ENCODE measurements at places on chromosomes 1 and 21.

GRCh38 chr1:14682941-14683621 lies 84.6 kb downstream of the KAZN start:
- no peak for DNase-seq

DNA sequence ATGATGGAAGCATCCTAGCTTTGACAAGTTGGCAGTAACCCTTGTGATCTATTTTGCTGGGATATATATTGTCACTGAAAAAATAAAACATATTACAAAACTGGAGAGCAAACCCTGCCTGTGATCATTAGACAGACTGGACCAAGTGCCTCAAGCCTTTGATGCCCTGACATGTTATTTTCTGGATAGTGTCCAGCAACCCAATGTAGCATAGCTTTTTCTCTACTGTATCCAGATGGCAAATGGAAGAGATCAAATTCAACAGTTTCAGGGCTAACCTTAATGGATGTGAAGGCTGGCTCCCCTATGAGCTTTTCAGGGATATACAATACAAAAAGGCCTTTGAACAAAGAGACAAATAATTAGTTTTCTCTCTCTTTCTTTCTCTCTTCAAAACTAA lies 25.1 kb downstream of the WARS2 start:
- DNase-seq, result no peak

GRCh38 chr1:244860914-244861610 lies 3.3 kb downstream of the HNRNPU start:
- no peak for DNase-seq

GRCh38 chr1:220113136-220113695 lies 19.3 kb downstream of the IARS2 start:
- no peak for DNase-seq

DNA sequence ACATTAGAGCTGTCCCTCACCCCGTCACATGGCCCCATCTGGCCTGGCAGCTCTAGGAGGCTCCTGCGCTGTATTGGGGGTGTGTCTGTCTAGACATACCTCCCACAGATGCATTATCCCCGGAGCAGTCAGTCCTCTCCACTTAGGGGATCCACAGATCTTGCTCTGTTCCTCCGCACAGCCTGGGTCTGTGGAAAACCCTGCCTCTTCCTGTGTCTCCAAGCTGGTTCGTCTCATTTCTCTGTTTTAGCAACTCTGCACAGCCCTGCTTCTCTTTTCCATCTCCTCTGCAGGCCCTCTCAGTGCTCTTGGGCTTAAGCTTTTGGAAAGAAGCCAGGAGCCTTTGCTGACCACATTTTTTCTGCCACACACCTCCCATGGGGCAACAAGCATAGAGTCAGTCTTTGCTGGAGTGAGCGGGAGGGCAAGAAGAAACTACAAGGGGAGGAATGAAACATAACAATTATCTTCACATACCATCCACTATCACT lies 241.5 kb downstream of the FOXD2 start:
- no peak for DNase-seq

- DNase-seq, result no peak
Measured at GRCh38 chr21:21232320-21232719, 234.1 kb downstream of the NCAM2 start.

DNA sequence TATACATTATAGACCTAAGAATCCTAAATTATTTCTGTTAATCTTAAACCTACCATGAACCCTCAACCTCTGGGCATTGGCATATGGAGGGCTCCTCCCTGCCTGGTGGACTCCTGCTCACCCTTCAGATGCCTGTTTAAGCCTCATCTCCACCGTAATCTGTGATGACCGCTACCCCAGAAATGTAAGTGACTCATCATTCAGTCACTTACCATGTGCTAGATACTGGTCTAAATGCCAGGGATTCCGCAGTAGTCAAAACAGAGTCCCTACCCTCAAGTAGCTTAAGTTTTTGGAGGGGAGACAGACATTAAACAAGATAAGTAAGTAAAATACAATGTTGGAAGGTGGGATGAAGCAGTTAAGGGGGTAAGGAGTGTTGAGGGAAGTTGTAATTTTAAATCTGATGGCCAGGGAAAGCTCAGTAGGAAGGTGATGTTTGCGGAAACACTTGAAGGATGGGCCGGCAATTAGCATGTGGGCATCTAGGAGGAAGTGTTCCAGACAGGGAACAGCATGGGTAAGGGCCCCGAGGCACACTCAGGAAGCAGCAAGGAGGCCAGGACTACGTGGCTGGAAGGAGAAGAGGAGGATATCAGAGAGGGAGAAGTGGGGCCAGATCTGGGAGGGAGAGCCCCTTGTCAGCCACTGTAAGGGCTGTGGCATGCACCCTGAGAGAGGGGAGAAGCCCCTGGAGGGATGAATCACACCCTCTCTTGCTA lies 141.7 kb upstream of the HOOK1 start:
- no peak for DNase-seq

GRCh38 chr21:19433623-19434022 lies 1030.0 kb upstream of the TMPRSS15 start:
- DNase-seq, result no peak

GRCh38 chr1:115717541-115717940 lies 51.0 kb downstream of the CASQ2 start:
- DNase-seq, result no peak

GRCh38 chr1:168087696-168088095 lies 49.0 kb downstream of the GPR161 start:
- DNase-seq, result no peak

DNA sequence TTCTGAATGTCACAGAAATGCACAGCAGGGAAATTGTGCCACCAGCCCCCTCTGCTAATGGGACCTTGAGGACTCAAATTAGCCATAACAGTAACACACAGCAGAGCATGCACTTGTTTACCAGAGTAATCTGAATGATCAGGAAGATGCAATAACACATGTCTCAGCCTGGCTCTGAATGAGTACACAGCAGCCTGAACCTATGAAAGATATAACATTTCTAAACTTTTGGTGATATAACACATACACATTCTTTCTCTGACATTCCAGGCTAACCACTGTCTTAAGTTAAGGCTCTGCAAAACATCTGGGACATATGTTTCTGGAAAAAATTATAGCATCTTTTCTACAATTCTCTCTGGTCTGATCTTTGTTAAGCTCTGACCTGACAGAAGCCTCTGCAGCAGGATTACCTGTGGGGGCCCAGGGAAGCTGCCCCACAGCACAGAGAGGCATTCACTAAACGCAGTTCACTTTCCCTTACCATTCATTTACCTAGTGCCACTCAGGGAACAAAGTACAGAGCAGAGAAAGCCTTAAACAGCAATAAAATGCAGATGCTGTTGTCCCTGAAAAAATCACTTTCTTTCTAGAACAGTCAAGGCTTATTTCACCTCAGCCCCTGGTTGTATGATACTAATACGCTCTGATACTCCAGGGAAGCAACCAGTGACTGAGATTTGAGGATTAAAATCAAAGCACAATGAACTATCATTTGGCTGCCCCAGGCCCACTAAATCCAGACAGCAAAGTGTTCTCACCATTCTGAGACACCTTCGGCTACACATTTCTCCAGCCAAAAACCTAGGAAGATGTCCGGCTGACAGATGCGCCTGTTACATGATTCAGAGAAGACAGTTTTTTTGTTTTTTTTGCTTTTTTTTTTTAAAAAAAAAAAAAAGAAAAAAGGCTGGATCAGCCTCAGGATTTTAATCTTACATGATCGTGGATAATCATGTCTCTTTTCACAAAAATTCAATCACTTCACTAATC lies 54.0 kb upstream of the CNN3 start:
- DNase-seq, result no peak

GRCh38 chr1:149848340-149849110 lies 50.8 kb upstream of the BOLA1 start:
- DNase-seq, result no peak

- no peak for DNase-seq
Measured at GRCh38 chr1:171817511-171818265, 23.6 kb upstream of the DNM3 start.

- DNase-seq, result no peak
Measured at GRCh38 chr1:227765261-227766014, 30.2 kb downstream of the SNAP47 start.

- no peak for DNase-seq
Measured at GRCh38 chr1:202291961-202292712, 49.6 kb downstream of the UBE2T start.

GRCh38 chr1:104132382-104132973 lies 382.8 kb downstream of the AMY1C start:
- DNase-seq, result no peak

DNA sequence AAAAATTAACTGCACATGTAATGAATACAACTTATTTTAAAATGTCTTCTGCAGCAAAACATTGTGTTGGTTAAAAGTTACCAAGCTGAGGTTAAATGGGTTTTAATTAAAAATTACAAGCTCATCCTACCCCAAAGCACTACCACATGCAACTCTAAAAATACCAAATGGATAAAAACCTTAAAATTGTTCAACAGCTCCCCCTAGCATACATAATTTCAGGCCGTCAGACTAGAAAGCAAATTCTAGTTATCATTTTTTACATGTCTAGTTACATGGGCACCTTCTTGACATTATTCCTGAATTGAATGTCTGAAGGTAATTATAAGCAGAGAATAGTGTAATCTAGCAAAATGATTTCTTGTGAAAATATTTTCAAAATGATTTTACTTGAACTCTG lies 176.5 kb downstream of the C1orf21 start:
- no peak for DNase-seq

DNA sequence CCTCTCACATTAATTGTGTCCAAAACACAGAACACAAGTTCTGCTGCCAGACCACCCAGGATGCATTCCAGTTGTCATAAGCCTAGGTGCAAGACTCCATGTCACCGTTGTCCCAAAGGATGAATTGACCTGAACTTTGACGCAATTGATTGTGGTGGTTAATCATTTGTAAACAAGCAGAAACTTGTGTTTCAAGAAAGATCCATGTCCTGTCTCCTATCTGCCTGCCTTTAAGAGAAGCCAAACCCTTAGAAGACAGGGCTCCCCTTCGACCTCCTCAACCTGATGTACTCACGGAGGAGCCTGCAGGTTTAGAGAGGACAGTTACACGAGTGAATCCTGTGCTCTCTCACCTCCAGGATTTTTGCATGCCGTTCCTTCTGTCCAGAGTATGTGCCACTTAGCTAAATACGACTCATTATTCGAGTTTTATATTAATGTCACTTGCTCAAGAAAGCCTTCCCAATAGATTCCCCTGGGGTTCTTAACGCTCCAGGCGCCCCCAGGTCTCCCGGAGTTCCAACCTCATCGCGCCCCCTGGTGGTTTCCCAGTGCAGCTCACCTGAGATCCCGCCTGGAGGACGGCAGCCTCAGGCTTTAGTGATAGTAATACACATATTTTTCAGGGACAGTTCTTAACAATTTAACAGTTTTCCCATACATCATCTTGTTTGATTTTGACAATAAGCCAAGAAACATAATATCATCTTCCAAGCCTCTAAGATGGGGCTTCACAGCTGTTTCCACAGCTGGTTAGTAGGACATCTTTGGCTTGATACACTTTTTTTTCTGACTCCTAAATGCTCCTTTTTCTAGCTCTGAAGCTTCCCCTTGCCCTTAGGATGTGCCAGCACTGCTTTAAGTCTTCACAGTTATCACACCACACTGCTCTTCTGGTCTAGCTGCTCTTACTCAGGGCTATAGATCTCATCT lies 2.4 kb upstream of the C8B start:
- no peak for DNase-seq
